ENCODE measurements at places on chromosomes 16 and 17.

DNA sequence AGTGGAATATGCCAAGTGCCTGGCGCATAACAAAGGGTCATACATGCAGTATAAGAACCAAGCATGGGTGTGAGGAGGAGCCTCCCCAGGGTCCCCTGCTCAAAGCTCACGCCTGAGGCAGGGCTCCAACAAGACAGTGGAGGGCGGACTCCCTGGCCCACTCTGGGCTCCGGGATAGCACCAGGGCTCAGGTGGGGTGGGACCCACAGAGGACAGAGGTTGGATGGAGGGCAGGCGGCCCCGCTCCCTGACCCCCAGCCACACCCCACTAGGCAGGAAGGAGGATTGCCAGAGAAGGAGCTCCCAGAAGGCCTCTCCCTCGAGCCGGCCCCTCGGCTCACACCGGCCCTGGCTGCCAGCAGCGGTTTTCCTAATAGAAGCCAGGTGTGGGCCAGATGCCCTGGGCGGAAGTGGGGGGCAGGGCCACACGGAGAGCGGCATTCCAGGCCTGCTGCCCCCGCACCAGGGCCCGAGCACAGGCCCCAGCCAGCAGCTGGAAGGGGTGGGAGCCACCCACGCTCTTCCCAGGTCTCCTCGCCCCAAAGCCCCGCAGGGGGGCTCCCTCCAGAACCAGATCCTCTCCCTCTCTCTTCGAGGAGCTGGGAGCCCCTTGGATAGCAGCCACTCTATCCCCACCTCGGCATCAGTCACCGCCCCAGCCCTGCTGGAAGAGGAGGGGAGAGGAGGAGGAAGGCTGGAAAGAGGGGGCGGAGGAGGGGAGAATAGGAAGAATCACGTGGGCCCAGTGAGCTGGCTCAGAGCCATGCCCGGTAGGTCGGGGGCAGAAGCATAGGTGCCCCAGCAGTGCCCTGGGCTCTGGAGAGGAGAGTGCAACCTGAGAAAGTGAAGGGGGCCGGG lies 21.0 kb downstream of the VASN start:
- no peak for DNase-seq

- DNase-seq = no peak
These were observed 42.1 kb downstream of the CHCT1 start for GRCh38 chr17:60464343-60464742.

- no peak for DNase-seq
These were observed 162.2 kb upstream of the ZNF267 start for GRCh38 chr16:31711344-31711845.

GRCh38 chr16:52650789-52651188 lies 103.8 kb upstream of the TOX3 start:
- DNase-seq = no peak

DNA sequence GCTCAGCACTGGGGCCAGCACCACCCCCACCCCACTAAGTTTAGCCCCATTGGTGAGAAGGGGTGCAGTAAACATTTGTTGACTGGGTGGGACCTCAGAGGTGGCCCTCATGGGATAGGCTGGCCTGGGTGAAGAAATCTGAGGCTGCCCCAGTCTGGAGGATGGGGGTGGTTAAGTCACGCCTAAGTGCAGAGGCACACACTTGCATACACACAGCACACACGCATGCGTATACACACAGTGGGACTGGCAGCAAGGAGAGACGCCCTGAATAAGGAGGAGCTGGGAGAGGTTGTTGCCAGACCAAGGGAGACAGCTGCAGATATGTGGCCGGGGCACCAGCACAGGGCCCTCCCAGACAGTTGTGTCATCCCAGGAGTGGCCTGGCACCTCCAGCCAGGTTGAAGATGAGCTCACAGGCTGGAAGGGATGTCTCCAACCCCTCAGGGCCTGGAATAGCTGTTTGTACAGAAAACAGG lies 3.0 kb upstream of the BCAR1 start:
- no peak for DNase-seq
